Cardiac septum (tissue), 1 donor: ENCODE measurements at places on chromosomes 11 and 22. TPM values are rescaled to one million over a fixed set of nuclear protein-coding genes. Genes with fewer than 3 reads are reported as not detected.

The IFTAP gene
- 41.1 TPM for total RNA-seq

The ANGPTL5 gene
- 1.9 TPM for total RNA-seq

The LRRC55 gene
- total RNA-seq: 0.13 TPM

The DMC1 gene
- total RNA-seq: 1.9 TPM
